Activated CD8-positive, alpha-beta T cell treated with anti-CD3 and anti-CD28 coated beads, Interleukin-2, amount 10 ng/mL, durations not matched to agents 7 days and 5 days (primary cell): ENCODE measurements at places on chromosomes 6 and 20. TPM values are rescaled to one million over a fixed set of nuclear protein-coding genes. Genes with fewer than 3 reads are reported as not detected.

Gene PBOV1
- not detected for total RNA-seq

Gene DNMT3B
- total RNA-seq: 10.0 TPM

Gene TJAP1
- total RNA-seq: 34.7 TPM

Gene BMP7
- not detected for total RNA-seq

Gene ACSS2
- 24.0 TPM for total RNA-seq

Gene CST4
- not detected for total RNA-seq

Gene SYNDIG1
- not detected for total RNA-seq

Gene ADGB
- not detected for total RNA-seq

Gene RUNX2
- 3.0 TPM for total RNA-seq

Gene GSTA2
- total RNA-seq: not detected

Gene HLA-DQA1
- 3.4 TPM for total RNA-seq

Gene TMEM170B
- total RNA-seq: 0.89 TPM

Gene MICA
- 9.0 TPM for total RNA-seq

Gene PTGIS
- total RNA-seq: 2.5 TPM

Gene SLC22A1
- 0.16 TPM for total RNA-seq

Gene CCN6
- total RNA-seq: not detected

Gene CRISP2
- not detected for total RNA-seq

Gene RBPJL
- not detected for total RNA-seq

Gene SLC44A4
- total RNA-seq: not detected

Gene SPAG4
- 2.6 TPM for total RNA-seq

Gene TXNDC5
- total RNA-seq: 35.0 TPM

Gene ABHD16B
- total RNA-seq: not detected

Gene LPIN3
- total RNA-seq: 0.91 TPM

Gene DEFB112
- not detected for total RNA-seq

Gene GDAP1L1
- total RNA-seq: not detected

Gene KIF6
- not detected for total RNA-seq

Gene SALL4
- not detected for total RNA-seq

Gene SAPCD1
- total RNA-seq: 15.4 TPM

Gene RAET1L
- not detected for total RNA-seq

Gene TTK
- total RNA-seq: 47.8 TPM
